ENCODE measurements at places on chromosomes 7 and 10.

- DNase-seq = no peak
Measured at GRCh38 chr10:6746782-6747181, 166.7 kb upstream of the PRKCQ start.

GRCh38 chr7:153087498-153087897 is 327.9 kb downstream of the ACTR3B start:
- DNase-seq = no peak

DNA sequence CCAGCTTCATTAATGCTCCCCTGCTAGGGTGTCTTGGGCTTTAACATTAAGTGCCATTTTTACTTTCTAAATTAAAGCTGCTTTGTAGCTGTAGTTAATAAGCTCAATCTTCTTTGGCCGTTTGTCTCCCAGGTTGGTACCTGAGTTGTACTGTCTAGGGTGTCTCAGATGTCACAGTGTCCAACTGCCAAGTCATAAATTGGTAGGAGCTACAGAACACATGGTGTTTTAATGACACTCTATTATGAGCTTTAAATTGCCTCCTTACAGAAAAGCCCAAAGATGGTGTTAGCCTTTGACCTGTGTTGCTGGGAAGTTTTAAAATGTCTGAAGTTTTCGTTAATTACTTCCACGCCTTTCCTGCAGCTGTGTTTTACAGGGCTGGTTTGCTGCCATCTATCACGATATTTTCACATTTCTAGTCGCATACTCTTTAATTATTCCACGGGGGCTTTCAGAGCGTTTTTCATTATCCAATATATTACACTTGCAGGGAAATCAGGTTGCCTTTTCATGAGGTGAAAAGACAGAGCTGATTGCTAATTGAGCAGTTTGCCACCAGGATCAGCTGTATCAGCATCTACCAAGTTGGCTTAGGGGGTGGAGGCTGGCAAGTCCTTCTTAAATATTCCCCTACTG is 247.8 kb upstream of the PLPP4 start:
- no peak for DNase-seq

DNA sequence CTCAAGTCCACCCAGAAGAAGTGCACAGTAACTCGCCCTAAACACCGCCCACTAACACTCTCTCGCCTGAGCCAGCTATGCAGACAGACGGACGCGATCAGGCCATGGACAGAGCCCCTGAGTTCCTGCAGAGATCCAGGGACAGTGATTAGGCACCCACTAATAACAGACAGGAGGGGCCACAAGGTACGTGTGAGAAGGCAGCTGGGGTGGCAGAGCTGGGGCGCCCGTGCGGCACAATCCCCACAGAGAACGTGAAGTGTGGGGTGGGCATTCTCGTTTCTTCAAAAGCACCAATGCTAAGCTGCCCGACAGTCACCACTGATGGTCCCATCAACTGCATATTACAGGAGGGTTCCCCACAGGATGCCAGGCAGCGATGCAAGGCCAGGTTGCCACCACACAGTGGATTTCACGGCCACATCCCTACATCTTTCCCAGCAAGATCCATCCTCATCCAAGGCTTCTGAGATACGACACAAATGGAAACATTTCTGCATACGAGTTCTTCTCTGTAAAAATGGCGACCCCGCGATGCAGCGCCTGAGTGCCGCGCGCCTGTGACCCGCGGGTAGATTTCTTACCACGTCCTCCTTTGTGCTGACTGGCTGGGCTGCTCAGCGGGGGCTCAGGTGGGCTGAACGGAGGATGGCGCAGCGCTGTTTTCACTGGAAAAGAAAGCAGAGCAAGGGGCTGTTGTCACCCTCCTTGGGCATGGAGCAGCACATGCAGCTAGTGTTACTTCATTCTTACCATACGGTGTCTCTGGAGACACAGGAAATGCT is 237.5 kb downstream of the TNS3 start:
- no peak for DNase-seq

DNA sequence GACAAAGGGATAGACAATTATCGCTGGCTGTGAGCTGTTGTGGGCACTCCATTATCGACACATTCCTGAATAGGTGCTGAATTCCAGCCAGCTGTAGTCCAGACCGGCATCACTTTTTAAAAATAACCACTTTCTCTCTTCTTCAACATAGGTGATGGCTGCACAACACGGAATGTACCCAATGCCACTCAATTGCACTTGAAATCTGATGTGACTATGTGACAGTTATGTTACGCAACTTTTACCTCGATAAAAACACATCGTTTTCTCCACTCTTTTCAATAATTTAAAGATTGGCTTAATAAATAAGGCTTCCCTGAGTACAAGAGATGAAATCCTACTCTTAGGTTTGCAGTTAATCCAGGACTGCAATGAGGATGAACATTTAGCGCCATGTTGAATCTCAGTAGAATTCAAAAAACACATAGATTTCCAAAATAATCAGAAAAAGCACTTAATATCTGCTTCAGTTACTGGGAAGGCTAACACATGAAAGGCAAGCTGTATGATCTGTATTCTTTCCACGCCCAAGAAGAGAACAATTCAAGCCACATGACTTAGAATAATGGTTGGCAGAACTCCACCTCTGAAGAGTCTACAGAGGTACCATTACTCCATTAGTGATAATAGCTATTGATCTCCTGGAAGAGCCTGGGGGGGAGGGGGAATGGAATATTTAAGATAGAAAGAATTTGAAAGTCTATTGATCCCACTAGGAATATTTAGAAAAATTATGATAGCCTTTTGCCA is 3.6 kb downstream of the YWHAG start:
- no peak for DNase-seq

Measured in A549 (cell line).